ENCODE measurements at places on chromosomes 7 and 10.

DNA sequence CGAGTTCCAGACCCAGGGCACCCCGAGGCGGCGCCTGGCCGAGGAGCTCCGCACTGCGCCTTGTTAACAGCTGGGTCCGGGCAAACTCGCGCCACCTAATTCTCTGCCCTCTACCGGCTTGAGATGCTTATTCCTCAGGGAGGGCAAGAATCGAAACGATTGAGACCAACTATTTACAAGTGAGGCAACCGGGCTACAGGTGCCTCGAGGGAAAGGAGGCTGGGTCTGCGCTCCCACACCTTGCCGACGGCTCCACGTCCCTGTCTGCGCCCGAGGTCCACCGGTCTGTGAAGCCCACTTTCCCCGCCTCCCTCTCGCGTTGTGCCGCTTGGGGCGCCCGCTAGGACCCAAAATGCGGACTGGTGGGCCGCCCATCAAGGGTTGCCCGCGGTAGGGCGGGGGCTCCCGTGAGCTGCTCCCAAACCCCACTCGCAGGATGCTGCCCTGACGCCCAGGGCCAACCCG is 527 bp downstream of the AKR1B1 start:
- DNase-seq = no peak

DNA sequence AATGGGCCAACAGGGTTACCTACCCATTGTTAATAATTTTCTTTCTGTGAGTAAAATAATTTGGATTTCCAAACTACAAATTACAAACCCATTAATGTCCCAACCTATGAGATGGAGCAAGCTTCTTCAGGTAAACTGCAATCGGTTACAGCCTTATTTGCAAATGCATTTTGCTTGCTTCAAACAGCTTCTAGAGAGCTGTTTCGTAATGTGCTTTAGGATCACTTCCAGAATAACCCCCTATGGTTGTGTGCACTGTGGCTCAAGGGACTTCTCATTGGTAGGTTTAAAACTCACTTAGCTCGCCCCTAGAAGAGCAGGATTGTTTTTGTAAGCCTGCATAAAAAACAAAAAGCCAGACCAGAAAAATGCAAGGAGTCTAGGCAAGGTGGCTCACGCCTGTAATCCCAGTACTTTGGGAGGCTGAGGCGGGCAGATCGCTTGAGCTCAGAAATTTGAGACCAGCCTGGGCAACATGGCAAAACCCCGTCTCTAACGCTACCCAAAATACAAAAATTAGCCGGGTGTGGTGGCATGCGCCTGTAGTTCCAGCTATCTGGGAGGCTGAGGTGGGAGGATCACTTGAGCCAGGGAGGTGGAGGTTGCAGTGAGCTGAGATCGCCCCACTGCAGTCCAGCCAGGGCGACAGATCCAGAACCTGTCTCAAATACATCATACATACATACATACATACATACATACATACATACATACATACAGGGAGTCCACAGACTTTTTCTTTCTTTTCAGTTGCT is 3.3 kb upstream of the MAP3K8 start:
- no peak for DNase-seq

DNA sequence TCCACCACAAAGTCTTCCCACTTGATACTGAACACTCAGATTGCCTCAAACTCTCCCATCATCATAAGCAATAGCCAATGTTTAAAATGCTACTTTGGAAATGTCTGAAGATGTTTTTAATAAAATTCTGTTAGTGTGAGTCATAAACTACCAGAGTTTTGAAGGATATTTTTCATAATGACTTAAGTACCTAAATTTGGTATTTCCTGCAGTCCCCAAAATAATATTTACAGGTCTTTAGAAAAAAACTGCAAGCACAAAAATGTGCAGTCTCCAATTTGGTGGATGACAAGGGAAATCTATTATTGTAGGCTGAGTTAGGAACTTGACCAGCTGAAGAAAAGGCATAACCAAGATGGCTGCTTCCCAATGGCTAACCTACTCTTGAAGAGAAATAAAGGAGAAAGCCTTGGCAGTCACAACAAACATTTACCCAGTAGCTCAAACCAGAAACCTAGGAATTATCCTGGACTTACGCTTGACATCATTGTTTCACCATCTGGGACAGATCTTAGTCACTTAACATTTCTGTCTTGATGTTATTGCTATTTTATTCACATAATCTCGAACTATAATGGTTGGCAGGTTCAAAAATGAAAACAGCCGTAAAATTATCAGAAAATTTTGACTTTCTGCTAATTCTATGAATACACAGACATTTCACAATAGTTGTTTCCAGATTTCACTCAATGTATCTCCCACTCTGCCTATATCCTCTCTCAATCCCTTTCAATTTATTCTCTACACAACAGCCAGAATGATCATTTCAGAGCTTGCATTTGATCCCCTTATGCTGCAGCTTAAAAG is 111.2 kb upstream of the STEAP1B start:
- no peak for DNase-seq

DNA sequence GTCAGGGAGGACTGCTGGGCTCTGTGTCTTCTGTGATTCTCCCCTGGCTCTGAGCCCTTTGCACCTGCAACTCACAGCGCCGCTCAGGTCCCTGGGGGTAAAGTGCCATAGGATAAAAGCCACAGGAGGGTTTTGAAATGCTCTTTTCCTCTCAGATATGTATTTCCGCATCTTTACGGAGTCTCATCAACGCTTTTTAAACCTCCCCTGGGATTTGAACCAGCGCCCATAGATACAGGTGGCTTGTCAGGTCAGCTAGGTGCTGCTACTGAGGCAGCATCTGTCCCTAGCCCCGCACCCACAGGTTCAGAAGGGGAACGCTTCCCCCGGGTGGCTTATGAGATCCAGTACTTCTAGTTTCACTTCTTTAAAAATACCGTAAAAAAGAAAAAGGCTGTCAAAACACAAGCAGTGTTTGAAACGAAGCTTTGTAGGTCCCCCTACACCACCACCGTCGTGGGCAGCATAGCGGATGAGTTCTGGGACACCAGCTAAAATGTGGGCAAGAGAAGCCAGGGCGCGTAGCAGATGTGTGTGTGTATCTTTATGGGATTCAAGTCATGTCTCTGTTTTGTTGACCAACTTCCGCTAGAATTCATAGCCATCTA is 173.5 kb downstream of the CUX1 start:
- no peak for DNase-seq

GRCh38 chr10:10128387-10128786 is 889.3 kb upstream of the CELF2 start:
- DNase-seq = no peak

DNA sequence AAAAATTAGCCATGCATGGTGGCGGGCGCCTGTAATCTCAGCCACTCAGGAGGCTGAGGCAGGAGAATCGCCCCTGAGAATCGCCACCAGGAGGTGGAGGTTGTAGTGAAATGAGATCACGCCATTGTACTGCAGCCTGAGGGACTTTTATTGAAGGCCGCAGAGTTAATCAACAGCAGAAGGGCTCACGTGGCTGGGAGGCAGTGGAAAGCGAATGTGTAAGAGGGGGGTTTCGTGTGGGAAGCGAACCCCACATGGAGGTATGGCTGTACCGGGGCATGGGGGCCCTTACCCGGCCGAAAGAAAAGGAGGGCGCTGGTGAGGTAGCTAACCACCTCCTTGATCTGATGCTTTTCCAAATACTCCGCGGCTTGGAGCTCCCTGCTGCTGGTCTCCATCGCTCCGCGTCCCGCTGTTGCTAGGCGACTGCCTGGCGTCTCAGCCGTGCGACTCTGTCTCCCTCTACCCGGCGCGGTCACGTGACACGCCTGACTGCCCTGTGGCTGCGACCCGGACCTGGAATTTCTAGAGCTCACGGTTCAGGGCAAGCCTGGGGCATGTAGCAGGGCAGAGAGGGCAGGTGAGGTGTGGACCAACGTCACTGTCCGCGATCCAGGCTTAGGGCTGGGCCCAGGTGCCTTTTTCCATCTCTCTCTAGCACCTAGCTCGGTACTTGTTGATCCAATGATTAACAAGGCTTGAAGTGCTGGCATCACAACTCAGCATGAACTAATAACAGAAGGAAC is at the start of gene EFCAB10:
Gene EFCAB10 (minus strand): TSS at position 428 of the 746 bp plus-strand sequence. CDS start 30 bp downstream, at position 398.
- DNase-seq = peak; percentile 85

- no peak for DNase-seq
These were observed 111.1 kb downstream of the TNS3 start for GRCh38 chr7:47470567-47471357.

DNA sequence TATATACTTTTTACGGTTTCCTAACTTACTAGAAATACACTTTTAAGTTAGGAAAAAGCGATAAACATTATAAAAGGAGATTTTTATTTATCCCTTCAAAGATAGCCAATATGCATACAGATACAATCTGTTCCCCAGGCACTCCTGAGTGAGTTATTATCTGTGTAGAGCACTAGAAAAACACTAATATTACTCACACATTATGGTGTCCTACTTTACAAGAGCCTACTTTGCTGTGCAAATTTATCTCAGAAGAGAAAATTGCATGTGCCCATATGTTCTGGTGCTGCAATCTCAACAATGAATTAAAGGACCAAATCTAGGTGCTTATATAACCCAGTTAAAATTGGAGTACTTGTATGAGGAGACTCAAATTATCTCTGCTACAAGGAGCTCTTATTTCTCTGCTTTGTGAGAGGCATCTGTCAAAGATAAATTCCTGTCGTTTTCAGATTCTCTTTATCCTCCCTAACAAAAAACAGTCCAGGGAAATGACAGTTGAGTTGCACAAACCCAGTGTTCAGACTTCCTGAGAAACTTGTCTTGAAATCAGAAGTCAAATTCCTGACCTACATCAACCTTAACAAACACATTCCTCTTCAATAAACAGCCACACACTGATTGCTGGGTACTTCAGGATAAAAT is 28.9 kb downstream of the CPA1 start:
- no peak for DNase-seq

- DNase-seq = no peak
These were observed 51.1 kb downstream of the SPOCK2 start for GRCh38 chr10:72037266-72037665.

DNA sequence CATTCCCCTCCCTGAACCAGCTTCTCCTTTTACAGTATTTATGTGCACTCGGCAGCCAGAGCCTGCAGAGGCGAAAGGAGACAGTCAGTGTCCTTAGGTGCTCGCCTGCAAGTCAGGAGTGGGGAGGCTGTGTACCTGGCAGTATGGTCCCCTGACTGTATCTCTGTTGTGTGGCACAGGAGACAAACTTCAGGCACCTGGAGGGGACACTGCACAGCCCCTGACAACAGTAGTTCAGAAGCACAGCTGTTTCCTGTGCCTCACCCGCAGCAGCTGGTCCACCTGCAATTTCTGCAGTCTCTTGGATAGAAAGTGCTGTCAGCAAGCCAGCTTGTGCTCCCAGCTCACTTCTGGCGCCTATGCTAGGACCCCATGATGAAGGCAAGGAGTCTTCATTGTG is 73.4 kb upstream of the LAMB4 start:
- no peak for DNase-seq

- DNase-seq = no peak
These were observed 34.6 kb downstream of the BAZ1B start for GRCh38 chr7:73487486-73487885.

DNA sequence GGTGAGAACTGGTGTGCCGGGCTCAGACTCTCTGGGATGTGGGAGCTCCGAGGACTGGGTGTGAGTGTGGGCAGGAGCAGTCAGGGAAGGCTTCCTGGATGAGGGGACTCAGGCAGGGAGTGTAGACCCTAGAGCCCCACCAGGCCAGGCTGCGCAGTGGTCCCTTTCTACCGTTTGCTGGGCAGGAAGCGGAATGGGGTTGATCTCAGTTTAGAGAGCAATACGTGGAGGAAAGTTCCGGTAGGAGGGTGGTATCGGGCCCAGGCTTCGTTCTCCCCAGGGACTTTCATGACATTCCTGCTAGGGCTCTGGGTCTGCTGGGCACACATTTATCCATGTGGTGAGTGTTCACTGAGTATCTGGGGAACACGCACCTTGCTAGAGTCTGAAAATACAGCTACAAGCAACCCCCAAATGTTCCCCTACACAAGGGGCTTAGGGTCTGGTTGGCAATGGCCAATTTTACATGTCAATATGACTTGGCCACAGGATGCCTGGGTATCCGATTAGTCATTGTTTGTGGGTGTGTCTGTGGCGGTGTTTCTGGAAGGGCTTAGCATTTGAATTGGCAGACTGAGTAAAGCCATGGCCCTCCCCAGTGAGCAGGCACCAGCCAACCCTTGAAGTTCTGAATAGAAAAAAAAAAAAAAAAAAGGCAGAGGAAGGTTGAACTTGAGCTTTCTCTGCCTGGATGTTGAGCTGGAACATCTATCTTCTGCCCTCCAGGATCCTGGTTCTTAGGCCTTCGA is 20.8 kb downstream of the GHRHR start:
- DNase-seq = no peak

- no peak for DNase-seq
These were observed 660.0 kb downstream of the SORCS1 start for GRCh38 chr10:106504536-106504935.

- DNase-seq = no peak
These were observed 48.8 kb downstream of the RALA start for GRCh38 chr7:39672176-39672575.

- no peak for DNase-seq
These were observed 312.6 kb downstream of the WDR37 start for GRCh38 chr10:1368842-1369171.

- DNase-seq = no peak
These were observed 21.3 kb upstream of the AKR1B1 start for GRCh38 chr7:134480202-134480601.

GRCh38 chr7:71017602-71018001 is 114.3 kb upstream of the GALNT17 start:
- no peak for DNase-seq

All from upper lobe of left lung (tissue), 6 donors.